ENCODE measurements at places on chromosomes 1 and 21.

DNA sequence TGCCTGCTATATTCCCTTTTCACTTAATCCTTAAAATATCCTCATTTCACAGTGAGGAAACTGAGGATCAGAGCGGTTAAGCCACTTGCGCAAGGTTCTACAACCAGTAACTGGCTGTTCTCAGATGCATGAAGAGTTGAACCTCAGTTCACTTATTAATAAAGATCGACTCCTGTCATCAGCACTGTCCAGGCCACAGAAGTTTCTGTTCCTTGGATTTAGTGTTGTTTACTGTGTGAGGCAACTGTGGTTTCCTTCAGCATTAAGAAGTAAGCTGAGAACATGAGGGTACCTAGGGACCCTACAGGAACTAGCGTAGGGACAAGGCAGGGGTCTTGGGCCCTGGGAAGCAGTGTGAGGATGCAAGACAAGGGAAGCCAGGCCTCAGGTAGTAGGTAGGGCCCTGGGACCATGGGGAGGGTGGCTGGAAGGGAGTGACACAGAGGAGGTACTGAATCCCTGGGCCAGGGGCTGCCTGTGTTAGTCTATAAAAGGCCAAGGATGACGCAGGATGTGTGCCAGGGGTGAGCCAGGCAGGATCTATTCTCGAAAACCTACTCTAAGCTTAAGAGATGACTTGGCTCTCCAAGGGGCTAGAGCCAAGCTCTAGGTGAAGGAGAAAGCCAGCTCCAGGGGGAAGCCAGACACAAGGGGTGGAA lies 181.2 kb upstream of the CSF3R start:
- DNase-seq, result no peak

- no peak for DNase-seq
Observed at GRCh38 chr1:220631238-220631815, 58.8 kb upstream of the C1orf115 start.

DNA sequence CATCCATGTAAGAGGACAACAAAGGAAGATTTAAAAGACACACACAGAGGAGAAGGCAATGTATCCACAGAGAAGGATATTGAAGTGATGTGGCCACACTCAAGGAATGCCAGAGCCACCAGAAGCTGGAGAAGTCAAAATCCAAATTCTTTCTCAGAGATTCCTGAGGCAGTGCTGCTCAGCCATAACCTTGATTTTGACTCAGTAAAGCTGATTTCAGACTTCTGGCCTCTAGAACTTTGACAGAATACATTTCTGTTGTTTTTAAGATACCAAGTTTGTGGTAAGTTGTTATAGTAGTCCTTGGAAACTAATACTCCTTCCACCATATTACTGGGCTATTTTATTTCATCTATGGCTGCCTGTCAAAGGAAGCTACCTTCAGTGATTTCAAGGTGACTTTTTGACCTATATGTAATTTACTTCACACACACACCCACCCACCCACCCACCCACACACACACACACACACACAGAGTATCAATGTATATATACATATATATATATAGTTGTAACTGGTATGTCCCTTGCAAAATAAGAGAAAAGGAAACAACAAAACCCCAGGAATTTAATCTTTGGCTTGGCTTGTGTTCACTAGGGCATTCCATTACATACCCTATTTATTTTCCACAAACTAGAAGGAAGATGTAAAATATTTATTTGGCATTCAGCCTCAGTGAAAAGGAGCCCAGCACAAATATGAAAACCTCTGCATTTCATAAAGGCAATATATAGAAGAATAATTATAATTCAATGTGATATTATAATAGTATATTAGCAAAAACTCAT lies 142.1 kb upstream of the PTGFR start:
- DNase-seq, result no peak

DNA sequence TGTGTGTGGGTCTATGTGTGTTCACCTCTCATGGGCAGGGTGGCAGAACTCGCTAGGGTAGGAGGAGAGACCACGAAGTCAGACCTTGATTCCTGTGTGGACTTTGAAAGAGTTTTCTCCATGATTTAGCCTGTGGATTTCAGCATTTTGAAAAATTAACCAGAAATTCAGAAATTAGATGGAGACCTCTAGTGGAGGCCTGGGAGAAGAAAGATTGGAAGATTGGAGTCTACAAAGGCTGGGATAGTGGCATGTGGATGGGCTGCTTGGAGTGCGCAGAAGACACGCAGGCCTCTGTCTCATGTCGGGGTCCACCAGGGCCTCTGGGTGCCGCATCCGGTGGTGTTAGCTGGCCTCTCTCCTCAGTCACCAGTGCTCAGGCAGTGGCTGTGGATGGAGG lies 18.9 kb upstream of the IGSF5 start:
- DNase-seq, result no peak

GRCh38 chr1:12477936-12478611 lies 139.9 kb downstream of the DHRS3 start:
- no peak for DNase-seq

- peak; percentile 67 for DNase-seq
Observed at GRCh38 chr1:159171688-159172501, 480 bp downstream of the CADM3 start.

- DNase-seq, result no peak
Observed at GRCh38 chr1:55876276-55877060, 661.3 kb upstream of the USP24 start.

DNA sequence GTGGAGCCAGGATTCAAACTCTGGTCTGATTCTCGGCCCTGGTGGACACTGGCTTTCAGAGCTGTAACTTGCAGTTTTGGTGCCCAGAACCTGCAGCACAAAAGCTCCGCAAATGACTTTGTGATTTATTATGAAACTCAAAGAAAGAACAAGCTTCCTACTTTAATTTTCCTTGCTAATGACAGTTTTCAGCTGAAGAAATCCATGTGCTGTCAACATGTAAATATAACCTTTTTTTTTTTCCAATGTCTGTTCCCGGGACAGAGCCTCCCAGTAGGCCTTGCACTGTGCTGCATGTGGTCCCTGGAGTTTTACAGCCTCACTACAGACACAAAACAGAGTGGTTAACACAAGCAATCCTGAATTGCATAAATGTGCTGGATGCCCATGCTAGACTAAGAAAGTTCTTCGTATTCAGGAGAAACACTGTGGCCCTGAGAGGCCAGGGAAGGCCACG lies 62.3 kb upstream of the ANGPTL1 start:
- no peak for DNase-seq

GRCh38 chr1:215083383-215083961 lies 935 bp downstream of the KCNK2 start:
- no peak for DNase-seq

GRCh38 chr1:155186794-155187455 lies 13.3 kb downstream of the TRIM46 start:
- no peak for DNase-seq

- DNase-seq, result peak; percentile 3
Observed at GRCh38 chr1:230972855-230973271, 5.8 kb downstream of the TTC13 start.

- DNase-seq, result no peak
Observed at GRCh38 chr1:41975850-41976569, 57.3 kb upstream of the HIVEP3 start.

GRCh38 chr1:202081992-202082391 lies 40.7 kb upstream of the GPR37L1 start:
- no peak for DNase-seq

DNA sequence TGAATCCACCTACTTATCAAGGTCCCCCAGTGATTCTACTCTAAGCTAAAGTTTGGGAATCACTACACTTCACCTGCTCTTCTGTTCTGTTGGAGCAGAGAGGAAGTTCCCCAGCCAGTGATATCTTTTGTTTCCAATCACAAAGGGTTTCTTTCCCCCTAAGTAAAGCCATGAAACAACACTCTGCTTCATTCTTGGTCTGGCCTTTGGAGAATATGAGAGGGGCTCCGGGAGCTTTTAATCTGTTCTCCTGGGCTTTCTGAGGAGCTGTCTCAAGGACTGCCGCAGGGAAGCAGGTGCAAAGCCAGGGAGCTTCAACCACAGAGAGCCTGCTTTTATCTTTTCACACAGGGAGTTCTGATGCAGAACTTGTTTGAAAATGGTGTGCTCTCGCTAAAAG lies 10.1 kb upstream of the SLAMF9 start:
- no peak for DNase-seq

DNA sequence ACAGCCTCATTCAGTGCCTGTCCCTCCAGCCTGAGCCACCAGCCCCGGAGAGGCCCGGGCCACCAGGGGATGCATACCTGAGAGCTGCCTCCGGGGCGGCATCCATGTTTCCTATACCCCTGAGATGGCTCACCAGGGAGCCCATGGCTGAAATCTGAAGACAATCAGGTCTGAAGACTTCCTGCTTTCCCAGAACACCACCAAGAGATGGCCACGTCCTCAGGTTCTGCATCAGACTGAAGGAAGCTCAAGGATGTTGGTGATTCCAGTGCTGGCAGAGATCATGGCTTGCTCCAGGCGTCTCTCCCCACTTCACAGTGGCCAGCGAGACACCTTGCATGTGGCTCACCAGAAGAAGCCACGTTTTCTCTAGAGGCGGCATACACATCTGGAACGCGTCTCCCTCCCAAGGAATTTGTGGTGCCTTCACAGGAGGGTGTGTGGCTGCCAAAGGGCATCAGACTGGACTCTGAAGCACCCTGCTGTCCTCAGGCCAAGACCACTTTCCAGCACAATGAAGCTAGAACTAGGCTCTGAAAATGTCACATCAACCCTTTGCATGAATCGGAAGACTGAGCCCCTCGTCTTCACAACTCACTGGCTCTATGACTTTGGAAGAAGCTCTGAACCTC lies 170.7 kb upstream of the IRF2BP2 start:
- no peak for DNase-seq

GRCh38 chr1:170063109-170063826 lies 11.2 kb downstream of the KIFAP3 start:
- DNase-seq, result no peak

- DNase-seq, result no peak
Observed at GRCh38 chr1:178864326-178864725, 6.6 kb downstream of the ANGPTL1 start.

- no peak for DNase-seq
Observed at GRCh38 chr1:171935086-171935485, 93.8 kb downstream of the DNM3 start.

DNA sequence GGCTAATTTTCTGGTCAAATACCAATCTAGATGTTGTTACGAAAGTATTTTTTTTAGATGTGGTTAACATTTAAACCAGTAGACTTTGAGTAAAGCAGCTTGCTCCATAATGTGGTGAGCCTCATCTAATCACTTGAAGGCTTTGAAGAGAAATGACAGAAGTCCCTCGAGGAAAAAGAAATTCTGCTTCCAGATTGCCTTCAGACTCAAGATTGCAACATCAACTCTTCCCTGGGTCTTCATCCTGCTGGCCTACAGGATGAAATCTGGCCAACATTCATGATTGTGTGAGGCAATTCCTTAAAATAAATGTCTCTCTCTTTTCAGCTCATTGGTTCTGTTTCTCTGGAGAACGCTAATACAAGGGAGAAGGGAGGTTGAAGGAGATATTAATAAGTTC lies 32.5 kb upstream of the SSX2IP start:
- DNase-seq, result no peak

GRCh38 chr21:26025536-26026512 lies 144.7 kb downstream of the APP start:
- no peak for DNase-seq

GRCh38 chr1:225881081-225881958 lies 860 bp downstream of the TMEM63A start:
- DNase-seq, result no peak

GRCh38 chr1:64112281-64112680 lies 91.1 kb upstream of the UBE2U start:
- no peak for DNase-seq

- no peak for DNase-seq
Observed at GRCh38 chr1:91123773-91124172, 101.9 kb upstream of the ZNF644 start.

- no peak for DNase-seq
Observed at GRCh38 chr1:203225071-203225470, 4.4 kb downstream of the CHIT1 start.

GRCh38 chr1:1407636-1408318 lies 684 bp upstream of the MRPL20 start:
- DNase-seq, result no peak

DNA sequence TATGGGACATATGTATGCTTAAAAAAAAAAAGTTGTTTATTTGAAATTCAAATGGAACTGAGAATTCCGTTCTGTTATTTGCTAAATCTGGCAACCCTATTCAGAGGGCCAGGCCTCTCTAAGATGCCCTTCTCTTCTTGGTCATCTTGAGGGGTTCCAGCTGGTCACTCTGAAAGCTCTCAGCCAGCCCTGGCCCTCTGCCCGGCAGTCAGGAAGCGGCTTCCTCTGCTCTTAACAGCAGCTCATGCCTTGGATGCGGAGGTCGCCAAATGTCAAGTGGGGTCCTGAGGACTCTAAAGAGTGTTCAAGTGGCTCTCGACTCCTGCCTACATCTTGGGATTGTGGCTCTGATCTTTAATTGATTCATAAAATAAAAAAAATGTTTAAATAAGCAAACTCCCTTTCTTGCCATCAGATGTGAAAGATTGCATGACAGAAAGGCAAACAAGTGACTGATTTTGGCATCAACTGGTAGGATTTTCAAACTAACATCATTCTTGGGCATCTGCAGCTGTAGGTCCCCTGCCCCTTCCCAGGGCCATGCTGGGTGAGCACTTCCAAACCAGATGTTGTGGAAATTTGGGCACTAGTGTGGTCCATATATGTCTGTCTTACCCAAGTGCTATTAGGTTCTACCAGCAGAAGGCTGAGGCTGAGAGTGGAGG lies 130.8 kb downstream of the PRDM2 start:
- no peak for DNase-seq

DNA sequence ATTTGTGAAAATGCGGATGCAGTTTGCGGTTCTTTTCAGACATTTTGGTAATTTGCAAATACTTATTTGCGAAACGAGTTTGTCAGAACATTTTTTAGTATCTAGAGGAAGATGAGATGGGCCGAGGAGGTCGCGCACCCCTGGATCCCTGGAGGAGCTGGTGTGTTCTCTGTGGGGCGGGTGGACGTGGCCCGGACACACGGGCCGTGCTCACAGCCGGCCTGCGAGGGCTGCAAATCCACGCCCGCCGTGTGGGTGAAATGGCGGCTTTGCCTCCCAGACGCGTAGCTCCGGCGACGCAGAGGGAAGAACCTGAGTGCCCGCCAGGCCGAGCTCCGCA lies 9.3 kb upstream of the TTLL10 start:
- DNase-seq, result no peak

DNA sequence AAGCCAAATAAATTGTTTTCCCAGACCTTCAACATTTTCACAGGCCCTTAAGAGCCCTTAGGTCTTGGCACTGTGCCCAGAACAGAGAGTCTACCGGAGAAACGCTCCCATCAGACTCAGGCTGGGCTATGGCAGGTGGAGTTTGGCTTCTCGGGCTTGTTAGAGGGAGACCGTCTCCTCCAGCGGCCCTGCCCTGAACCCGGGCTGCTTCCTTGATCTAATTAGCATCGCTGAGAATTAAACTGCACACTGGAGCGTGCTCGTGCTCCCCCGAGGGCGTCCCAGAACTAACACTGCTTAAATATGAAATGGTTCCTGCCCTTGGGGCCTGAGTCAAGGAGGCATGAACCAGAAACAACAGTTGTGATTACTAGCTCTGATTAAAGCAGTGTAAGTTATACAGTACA lies 634.4 kb downstream of the MATN1 start:
- no peak for DNase-seq

All from Ammon's horn (tissue), 1 donor.